ENCODE measurements at places on chromosomes 1 and 21.

GRCh38 chr1:15959827-15960446 is 16.0 kb downstream of the ZBTB17 start:
- DNase-seq = no peak

DNA sequence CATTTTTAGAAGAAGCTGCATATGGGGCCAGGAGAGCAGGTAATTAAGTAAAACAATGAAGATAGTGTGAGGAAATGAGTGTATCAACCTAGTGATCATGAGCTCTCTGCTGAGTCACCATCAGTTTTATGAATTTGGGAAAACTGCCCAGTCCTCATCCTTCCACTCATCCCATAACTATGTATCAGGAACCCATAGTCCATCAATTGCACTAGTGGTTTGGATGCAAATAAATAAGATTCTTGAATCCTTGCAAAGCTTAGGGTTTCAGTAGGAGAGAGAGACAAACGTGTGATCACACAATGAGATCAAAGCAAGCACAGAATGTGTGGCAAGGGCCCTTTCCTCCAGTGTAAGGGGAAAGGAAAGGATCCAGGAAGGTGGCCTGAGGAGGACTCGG is 145.6 kb downstream of the ZZZ3 start:
- no peak for DNase-seq

GRCh38 chr1:22041505-22041904 is 11.0 kb upstream of the CDC42 start:
- DNase-seq = no peak

GRCh38 chr21:35616090-35616489 is 444.2 kb downstream of the SETD4 start:
- no peak for DNase-seq

DNA sequence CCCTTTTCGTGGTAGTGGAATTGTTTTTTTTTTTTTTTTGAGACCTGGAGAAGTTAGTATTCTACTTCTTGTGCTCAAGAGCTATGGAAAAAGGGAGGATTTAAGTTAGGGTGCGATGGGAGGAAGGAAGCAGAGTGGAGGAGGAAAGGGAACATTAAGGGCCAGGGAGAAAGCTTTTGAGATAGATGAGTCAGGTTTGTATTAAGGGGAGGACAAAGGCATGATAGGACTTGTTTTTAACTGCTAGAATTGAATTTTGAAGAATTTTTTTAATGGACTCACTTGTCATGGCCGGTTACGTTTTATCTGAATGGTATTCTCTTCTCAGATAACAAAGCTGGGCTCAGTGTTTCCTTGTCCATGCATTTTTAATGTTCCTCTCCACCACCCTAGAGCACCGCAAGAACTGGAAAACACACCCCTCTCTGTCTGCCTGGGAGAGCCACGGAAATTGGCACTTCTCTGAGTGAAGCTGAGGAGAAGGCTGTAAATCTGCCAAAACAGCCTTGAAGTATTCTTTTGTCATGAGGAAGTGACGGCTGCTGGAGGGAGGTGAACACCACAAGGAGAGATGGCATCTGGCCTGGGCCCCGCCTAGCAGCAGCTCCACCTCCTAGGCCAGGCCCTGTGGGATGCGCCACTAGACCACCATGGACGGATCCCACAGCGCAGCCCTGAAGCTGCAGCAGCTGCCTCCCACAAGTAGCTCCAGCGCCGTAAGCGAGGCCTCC is 3.5 kb downstream of the NIPAL3 start:
- no peak for DNase-seq

GRCh38 chr1:78184460-78185072 is 138.8 kb downstream of the GIPC2 start:
- no peak for DNase-seq

- no peak for DNase-seq
Measured at GRCh38 chr1:22275626-22276395, 132.9 kb upstream of the WNT4 start.

DNA sequence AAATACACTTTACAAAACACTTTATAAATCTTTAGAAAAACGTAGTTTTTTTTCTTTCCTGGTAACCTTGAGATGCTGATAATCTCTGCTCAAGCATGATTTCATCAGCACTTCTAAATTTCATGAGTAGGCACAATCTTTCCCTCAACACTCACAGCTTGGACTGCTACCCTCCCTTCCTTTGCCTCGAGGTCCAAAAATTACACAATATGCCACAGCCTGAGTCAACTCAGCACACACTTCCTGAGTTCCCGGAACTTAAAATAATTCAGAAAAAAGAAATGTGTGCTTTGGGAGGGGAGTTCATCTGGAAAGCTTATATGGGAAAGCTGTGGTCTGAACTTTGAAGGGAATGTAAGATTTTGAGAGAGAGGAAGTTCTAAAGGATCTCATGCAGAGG is 5.9 kb downstream of the CLCA2 start:
- DNase-seq = no peak

DNA sequence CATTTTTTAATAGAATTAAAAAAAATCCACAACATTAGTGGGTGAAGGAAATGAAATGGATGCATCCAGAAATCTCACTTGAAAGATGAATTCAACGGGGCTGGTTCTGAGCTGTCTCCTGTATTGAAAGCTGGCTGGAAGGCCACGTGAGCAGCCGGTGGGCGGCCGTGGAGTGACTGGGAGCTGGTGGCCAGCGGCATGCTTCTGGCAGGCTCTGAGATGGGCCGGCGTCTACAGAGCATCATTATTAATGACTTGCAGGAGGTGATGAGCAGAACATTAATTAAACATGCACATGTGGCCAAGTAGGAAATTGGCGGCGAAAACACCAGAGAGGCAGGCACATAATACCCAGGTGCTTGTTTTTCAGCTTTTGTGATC is 115.6 kb upstream of the LMO4 start:
- no peak for DNase-seq

- no peak for DNase-seq
Measured at GRCh38 chr1:6269720-6270400, 9.0 kb upstream of the GPR153 start.

DNA sequence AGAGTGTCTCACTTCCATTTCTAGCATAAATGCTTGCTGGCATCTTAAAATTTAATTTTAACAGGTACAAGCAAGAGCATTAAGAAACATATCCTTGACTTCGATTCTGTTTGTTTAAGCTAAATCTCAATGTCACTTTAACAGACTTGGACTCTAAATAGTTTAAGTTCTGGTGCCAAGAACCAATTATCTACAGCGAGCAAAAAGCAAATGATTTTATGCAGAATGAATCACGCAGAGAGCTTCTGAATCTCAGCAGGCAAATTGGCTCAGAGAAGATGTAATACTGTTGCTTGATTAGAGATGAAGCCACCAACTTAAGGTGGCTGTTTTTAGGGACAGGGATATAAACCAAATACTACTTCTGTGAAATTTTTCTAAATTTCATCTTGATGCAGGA is 117.0 kb upstream of the PLD5 start:
- DNase-seq = no peak

GRCh38 chr1:45348966-45349677 is 8.9 kb upstream of the MUTYH start:
- no peak for DNase-seq

GRCh38 chr1:206496131-206496793 is 11.1 kb upstream of the RASSF5 start:
- DNase-seq = no peak

DNA sequence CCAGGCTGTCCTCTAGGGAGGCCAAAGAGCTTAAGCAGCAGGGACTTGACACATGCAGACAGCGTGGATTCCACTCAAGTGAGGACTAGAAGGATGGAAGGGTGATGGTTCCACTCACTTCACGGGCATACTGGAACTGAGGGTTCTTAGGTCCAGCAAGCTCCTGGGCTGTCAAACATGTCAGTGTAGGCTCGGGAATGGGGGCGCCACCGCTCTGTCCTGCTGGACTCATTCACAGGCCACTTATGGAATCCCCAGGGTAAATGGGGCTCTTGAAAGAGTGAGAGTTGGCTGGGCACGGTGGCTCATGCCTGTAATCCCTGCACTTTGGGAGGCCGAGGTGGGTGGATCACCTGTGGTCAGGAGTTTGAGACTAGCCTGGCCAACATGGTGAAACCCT is 27.7 kb upstream of the CSF3R start:
- DNase-seq = no peak

GRCh38 chr21:27519361-27519760 is 552.5 kb upstream of the ADAMTS5 start:
- no peak for DNase-seq

DNA sequence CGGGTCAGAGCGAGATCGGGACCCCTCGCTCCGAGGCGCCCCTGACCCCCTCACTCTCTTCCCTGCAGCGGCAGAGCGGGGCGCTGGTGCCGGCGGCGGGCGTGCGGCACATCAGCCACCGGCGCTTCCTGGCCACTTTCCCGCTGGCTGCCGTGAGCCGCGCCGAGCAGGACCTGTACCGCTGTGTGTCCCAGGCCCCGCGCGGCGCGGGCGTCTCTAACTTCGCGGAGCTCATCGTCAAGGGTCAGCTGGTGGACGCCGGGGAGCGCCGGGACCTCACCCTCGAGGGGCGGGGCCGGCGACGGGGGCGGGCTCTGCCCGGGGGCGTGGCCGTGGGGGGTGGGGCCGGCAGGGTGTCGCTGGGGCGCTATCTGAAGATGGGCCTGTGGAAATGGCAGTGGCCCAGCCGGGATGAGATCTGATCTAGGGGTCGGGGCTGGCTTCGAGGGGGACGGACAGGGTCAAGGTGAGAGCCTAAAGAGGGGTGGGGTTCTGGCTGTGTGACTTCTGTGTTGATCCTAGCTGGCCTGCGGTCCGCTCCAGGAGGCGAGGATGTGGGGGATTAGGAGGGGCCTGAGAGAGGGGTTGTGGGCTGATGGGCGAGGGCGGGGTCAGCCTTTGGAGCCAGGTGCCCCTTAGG is 23.6 kb downstream of the PTPRU start:
- no peak for DNase-seq

GRCh38 chr1:225877580-225877979 is 4.6 kb downstream of the TMEM63A start:
- no peak for DNase-seq

DNA sequence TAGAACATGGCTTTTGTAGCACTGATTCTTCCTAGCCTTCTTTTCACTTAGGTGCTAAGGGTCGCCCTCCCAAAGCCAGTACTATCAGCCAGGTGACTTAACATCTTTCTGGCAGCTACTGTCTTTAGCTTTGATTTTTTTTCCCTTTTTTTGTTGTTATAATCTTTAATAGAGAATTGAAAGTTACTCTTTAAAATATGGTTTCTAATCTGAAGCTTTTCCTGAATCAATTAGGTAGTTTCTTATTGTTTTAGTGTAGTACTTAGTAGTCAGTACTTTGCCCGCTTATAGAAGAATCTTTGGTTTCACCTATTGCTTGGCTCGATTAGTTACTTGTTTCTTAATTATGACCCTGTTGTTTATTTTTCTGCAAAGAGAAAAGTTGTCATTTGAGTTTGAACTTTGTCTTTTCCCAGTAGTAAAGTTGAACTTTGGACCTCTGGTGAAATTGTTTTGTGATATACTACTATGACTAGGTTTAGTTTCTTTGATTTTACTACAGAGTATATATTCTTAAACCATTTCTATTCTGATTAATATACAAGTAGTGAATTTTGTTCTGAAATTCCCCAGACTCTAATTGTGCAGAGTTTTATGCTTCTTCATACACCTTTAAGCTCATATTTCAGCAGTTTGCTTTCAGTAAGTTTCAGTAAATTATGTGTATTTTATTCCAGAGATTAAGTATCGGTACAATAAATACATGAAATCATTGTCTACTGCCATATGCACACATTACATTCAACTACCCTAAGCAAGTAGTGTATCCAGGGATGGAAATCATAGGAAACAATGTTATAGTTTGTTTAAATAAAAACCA is 3.9 kb downstream of the MAGI3 start:
- DNase-seq = no peak

GRCh38 chr1:15525050-15526020 is 1.3 kb upstream of the DNAJC16 start:
- no peak for DNase-seq

- DNase-seq = no peak
Measured at GRCh38 chr1:223326776-223327175, 37.2 kb downstream of the SUSD4 start.

DNA sequence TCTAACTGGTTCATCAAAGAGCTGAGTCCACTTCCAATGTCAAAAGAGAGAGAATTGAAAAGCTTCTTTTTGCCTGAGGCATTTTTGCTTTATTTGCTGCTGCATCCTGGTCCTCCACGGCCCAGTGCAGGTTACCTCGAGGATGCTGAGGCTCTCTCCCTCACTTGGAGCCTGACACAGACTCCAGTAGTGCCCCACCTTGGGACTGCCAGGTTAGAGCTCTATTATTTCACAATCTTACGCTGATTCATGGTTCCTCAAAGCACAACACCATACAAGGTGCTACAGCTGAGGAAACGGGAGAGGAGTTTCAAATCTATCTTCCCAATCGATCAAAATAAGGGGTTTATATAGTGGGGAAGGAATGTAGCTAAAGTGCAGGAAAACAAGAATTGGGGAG is 13.6 kb upstream of the PLPPR4 start:
- no peak for DNase-seq

GRCh38 chr21:42847726-42848125 is 31.6 kb downstream of the WDR4 start:
- DNase-seq = no peak

GRCh38 chr21:35651196-35651595 is 409.1 kb downstream of the SETD4 start:
- no peak for DNase-seq

DNA sequence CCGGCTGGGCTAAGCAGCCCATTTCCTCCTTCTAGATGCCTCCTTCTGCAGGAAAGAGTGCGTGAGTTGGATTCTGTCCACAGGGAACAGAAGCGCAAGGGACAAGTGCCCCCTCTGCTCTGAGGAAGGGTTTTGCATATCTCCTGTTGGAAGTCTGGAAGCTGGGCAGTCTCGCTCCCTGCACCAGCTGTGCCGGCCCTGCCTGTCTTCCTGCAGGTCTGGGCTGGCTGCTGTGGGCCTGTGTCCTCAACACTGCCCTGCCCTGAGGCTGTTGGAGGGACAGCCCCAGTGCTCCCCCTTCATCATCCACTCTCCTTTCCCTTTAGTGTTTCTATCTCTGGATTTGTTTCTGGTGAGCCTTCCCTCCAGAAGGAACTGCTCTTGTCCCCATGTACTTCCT is 21.8 kb downstream of the ADARB1 start:
- no peak for DNase-seq

- DNase-seq = no peak
Measured at GRCh38 chr1:81682490-81682889, 118.2 kb upstream of the ADGRL2 start.

GRCh38 chr1:107323784-107324183 is 182.9 kb downstream of the NTNG1 start:
- DNase-seq = no peak

- no peak for DNase-seq
Measured at GRCh38 chr1:51381964-51382363, 51.6 kb upstream of the TTC39A start.
